ENCODE measurements at places on chromosomes 11 and 22. TPM values are rescaled to one million over a fixed set of nuclear protein-coding genes. Genes with fewer than 3 reads are reported as not detected.

FADD gene
- polyA plus RNA-seq: 17.1 TPM

F2 gene
- not detected for polyA plus RNA-seq

- DNase-seq: no peak
These were observed 26.1 kb upstream of the MS4A6A start for GRCh38 chr11:60208951-60209350.

DNA sequence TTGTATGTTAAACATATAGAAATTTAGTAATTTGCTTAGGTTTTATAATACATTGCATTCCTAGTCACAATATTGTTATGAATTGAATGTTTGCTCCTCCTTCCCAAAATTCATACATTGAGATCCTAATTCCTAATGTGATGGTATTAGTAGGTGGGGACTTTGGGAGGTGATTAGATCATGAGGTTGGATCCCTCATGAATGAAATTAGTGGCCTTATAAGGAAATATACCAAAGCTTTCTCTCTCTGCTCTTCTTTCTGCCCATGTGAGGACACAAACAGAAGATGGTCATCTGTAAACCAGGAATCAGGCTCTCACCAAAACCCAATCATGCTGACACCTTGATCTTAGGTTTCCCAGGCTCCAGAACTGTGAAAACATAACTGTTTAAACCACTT is 41.3 kb upstream of the POU2AF2 start:
- DNase-seq: no peak

DNA sequence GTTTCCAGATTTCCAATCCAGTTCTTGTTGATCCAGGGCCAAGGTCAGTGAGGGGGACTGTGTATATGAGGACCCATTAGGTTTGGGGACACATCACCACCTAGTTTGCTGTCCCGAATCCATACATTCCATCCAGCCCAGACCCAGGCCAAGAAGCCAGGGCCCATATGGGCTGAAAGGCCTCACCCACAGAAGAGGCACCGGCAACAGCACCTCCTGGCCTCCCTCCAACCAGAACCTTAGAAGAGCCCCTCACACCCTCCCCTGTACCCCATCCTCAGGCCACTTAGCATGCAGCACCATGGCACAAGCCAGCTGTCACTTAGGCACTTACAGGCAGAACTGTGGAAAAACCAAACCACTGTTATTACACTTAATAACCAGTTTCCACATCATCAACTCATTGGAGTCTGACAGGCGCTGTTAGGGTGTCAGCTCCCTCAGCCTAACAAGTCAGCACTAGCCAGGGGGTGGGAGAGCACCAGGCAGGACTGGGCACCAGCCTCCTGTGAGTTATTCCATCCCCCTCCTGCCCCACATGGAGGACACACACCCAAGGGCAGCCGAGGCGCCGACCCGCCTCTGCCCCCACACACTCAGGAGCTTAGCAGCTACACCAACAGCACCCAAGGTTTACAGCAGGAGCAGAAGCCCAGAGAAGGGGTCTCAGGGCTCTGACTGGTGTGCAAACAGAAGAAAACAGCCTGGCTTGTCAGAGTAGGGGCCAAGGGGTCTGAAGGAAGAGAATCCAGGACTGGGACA is 132.0 kb downstream of the BUD13 start:
- no peak for DNase-seq

DNA sequence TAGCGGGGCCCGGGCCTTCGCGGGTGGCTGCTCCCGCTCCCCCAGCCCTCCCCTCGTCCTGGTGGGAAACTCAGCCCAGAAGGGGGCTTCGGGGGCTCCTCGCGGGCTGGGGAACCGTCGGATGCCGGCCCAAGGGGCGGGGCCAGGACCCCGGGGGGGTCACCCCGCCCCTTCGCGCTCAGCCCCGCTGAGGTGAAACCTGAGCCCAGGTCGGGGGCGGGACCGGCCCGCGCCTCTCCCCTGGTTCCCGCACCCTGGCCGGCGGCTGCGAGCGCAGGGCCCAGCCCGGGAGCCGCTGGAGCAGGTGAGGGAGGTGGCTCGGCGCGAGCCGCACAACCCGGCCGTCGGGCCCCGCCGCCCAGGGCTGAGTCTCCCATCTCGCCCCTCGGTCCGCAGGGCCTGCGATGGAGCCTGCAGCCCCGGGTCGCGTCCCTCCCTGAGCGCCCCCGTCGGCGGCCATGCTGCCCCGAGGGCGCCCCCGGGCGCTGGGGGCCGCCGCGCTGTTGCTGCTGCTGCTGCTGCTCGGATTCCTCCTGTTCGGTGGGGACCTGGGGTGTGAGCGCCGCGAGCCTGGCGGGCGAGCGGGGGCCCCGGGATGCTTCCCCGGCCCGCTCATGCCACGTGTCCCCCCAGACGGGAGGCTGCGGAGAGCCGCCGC is at the start of gene LARGE2:
TSS of gene LARGE2 (plus strand) at position 232 of the 658 bp plus-strand sequence. CDS start at position 459, 227 bp downstream.
- DNase-seq: no peak

DNA sequence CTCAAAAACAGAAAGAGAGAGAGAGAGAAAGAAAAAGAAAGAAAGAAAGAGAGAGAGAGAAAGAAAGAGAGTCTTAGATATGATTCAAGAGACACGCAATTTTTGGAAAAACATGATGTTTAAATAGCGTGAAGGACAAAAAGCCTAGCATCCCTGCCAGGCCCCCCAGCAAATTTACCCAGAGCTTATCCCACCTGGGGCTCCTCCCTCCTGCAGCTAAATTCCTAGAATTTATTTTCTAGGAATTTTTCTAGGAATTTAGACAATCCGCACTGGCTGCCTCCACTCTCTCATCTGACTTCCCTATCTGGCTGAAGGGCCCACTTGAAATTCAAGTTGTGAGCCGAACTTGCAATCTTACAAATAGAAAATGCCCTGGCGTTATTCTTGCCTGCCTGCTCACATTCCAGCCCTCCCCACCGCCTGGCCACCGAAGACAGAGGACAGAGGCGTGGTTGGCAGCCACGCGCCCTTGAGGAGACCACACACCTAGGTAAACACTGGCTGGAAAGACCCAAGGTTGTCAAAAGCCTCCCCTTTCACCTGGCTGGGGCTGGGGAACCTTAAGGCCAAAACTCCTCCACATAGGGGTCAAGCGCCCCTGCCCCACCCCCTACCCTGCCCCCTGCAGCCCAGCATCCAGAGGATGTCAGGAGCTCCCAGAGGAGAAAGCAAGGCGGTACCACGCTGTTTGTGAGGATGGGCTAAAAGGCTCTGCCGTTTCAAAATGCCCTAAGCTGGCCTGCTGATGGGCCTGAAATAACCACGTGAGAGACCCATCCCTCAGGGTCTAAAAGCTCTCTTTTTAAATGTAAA is 42.2 kb downstream of the AHNAK start:
- DNase-seq: no peak

GRCh38 chr11:114195151-114195550 is 101.0 kb upstream of the NNMT start:
- no peak for DNase-seq

GRCh38 chr11:44620328-44620725 is 54.9 kb downstream of the CD82 start:
- no peak for DNase-seq

DNA sequence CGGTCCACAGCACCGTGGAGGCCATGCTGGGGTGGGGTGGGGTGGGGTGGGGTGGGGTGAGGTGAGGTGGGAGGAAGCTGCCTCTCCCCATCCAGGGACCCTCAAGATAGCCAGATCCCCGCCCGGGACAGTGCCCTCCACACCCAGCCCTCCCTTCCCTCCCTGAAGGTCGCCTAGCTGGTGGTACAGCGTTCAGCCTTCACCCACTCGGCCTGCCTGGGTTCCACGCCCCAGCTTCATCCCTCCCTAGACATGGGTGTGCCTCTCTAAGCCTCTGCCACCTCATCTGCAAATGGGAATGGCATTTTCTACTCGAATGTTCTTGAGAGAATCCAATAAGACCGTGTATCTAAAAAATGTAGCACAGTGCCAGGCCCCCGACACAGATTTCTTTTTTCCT is 17.8 kb downstream of the KCTD17 start:
- no peak for DNase-seq

- no peak for DNase-seq
These were observed 312.6 kb downstream of the C11orf87 start for GRCh38 chr11:109734566-109734965.
